ENCODE measurements at places on chromosomes 13 and 19.

DNA sequence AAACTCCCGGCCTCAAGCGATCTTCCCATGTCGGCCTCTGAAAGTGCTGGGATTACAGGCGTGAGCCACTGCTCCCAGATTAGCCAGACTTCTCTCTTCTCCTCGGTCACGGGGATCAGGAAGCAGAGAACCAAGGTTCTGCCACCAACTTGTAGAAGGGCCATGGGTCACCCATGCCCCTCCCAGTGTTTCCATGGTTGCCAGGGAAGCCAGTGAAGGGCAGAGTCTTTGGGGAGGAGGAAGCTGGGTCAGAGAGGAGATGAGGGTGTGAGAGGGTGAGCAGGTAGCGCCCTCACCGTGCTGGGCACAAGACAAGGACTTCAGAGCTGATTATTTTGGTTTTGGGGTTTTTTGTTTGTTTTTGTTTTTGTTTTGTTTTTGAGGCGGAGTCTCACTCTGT is 77.1 kb downstream of the GNG7 start:
- DNase-seq: no peak

DNA sequence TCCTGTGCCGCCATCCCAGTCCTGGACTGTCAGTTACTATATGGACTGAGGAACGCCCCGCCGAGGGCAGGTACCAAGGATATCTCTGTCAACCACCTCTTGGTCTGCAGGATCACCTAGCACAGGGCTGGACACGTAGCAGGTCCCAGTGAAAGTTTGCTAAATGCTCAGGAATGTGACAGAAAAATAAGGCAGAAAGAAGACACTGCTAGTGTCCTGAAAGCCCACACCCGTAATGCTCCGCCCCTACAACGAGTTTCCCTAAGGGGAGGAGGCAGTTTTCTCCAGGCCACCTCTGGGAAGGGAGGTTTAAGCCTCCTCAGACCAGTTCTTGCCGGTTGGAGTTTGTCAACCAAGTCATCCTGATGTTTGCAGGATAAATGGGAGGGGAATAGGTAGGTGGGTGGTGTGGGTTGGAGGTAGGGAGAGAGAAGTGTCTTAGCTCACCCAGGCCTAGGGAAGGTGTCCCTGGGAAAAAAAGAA is 1.7 kb upstream of the SERTAD3 start:
- no peak for DNase-seq

GRCh38 chr13:71089056-71089455 is 777.9 kb downstream of the DACH1 start:
- DNase-seq: no peak

DNA sequence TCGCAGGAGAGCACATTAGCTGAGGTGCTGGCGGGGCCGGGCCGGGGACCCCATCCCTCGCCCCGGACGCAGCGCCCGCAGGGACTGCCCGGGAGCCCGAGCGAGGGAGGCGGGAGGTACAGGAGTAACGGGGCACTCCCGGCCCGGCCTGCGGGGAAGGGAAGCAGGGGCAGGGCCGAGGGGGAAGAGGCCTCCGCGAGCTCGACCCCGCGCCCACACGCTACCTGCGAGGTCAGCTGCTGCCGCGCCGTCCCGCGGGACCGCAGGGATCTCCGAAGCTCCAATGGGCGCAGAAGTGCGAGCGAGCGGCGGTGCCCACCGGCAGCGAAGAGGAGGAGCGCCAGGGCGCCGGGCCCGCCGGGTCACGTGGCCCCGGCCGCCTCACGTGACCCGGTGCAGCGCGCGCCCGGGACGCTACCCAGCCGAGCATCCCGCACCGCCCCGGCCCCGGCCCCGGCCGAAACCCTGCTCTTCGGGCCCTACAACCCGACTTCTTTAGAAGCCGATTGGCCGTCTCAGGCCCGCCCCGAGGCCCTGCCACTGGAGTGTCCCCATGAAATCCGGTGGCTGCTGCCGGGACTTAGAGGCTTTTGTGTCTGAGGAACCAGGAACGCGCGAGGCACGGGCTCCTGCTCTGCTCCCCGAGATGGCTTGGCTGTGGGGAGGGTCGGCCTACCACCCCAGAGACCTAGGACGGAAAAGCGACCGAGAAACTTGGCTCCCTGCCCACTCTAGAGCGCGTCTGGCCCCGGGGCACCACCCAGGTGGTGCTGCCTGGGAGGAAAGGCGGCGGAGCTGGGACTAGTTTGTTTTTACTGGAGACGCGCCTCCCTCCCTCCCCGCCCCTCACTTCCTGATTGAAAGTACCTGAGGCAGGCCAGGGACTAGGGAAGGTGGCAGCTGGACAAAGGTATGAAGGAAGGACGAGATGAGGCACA is at the start of gene RCBTB1:
Gene RCBTB1, minus strand, starts transcription at position 339 of the 938 bp plus-strand sequence. CDS start 18,279 bp downstream, outside the sequence.
- DNase-seq: peak; percentile 98

GRCh38 chr19:9986787-9987281 is 23.5 kb downstream of the COL5A3 start:
- DNase-seq: no peak

- peak; percentile 95 for DNase-seq
Observed at GRCh38 chr19:12092065-12092867, 27.7 kb downstream of the ZNF844 start.

DNA sequence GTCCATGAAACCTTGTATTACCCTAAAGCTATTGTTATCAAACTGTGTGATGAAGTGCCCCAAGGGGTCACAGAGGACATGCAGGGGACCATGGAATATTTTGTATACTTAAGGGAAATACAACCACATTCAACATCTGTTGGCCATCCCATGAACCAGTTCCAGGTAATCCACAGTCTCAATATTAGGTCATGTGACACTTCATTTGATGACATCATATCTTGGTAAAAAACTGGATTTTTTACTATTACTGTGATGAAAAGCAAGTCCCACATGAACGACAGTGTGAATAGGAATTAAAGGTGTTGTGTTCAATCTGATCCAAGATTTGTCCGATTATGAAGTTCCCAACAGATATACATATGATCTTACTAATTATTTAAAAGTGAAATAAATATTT is 355.2 kb downstream of the IRS2 start:
- no peak for DNase-seq

- no peak for DNase-seq
Observed at GRCh38 chr19:55273978-55274707, 5.8 kb downstream of the HSPBP1 start.

GRCh38 chr13:83877651-83878355 is 4.5 kb downstream of the SLITRK1 start:
- DNase-seq: peak; percentile 66

DNA sequence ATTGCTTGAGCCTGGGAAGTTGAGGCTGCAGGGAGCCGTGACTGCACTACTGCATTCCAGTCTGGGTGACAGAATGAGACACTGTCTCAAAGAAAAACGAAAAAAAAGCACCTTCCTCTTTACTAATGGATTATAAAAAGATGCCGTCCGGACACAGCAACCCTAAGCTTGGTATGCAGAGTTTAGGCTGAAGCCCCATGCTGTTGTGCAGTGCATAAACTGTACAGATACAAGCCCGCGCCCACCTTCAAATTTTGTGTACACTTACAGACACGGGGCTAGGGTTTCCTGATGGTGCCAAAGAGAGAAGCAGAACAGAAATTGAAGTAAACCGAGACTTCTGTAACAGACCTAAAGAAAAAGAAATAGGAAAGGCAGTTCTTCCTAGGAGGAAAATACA is 9.0 kb downstream of the LPAR6 start:
- DNase-seq: no peak

- DNase-seq: no peak
Observed at GRCh38 chr13:96994017-96994857, at the start of gene OXGR1. OXGR1 (minus strand) TSS chr13:96994476; CDS start chr13:96987759, 6,717 bp downstream.

DNA sequence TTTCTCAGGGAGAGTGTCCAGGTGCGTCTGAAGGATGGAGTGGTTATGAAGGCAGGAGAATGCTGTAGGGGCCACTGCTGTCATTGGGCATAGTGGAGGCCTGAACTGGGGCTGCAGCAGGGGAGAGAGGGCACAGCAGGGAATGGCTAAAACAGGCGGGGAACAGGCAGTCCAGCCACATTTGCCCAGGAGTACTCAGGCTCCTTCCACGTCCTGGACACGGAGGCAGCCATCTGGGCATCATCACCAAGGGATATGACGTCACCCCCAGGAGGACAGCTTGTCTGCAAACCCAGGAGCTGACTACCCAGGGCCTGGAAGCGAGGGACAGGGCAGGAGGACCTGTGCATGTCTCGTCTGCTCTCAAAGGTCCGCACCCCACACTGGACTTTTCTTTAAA is 22.2 kb downstream of the VSTM2B start:
- DNase-seq: no peak

GRCh38 chr13:27004326-27004725 is 167.3 kb downstream of the USP12 start:
- DNase-seq: no peak

DNA sequence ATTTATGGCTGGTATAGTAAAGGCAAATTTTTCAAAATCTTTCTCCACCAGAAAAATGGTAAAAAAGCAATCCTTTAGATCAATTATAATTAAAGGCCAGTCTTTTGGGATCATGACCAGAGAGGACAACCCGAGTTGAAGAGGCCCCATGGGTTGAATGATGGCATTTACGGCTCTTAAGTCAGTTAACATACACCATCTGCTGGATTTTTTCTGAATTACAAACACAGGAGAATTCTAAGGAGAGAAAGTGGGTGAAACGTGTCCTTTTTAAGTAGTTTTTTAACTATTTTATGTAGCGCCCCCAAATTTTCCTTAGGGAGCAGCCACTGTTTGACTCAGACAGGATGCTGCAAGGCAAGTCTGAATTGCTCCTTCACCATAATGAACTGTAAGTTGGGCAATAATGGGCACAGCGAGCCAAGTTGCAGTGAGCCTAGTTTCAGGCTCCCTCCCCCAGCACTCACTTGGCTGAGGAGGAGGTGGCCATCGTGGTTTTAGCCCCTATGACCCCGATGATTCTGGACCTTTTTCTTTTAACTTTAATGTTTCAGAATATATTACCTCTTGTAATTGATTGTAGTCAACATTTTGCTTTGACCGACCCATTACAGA is 13.6 kb upstream of the ZNF611 start:
- DNase-seq: peak; percentile 46

- no peak for DNase-seq
Observed at GRCh38 chr19:46155237-46155636, 7.2 kb downstream of the IGFL2 start.

DNA sequence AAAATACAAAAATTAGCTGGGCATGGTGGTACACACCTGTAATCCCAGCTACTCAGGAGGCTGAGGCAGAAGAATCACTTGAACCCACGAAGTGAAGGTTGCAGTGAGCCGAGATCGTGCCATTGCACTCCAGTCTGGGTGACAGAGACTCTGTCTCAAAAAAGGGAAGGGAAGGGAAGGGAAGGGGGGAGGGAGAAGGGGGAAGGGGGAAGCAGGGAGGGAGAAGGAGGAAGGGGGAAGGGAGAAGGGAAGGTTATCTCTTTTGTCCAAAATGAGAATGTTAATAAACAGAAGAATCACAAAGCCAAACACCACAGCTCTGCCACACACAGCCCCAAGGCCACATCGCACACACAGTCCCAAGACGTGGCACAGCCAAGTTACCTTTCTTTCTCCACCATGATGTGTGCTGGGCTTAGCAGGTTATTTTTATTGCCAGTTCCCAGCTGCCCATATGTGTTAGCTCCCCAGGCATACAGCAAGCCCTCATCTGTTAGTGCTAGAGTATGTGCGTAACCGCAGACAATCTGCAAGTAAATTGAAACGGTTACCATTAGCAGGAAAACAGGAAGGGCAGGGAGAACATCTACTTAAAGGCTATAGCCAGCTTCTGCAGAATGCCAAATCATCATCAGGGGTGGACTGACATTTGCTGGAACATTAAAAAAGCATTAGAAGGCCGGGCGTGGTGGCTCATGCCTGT is 34.3 kb downstream of the RCBTB1 start:
- DNase-seq: no peak

- DNase-seq: no peak
Observed at GRCh38 chr13:99014522-99014921, 36.7 kb upstream of the DOCK9 start.

DNA sequence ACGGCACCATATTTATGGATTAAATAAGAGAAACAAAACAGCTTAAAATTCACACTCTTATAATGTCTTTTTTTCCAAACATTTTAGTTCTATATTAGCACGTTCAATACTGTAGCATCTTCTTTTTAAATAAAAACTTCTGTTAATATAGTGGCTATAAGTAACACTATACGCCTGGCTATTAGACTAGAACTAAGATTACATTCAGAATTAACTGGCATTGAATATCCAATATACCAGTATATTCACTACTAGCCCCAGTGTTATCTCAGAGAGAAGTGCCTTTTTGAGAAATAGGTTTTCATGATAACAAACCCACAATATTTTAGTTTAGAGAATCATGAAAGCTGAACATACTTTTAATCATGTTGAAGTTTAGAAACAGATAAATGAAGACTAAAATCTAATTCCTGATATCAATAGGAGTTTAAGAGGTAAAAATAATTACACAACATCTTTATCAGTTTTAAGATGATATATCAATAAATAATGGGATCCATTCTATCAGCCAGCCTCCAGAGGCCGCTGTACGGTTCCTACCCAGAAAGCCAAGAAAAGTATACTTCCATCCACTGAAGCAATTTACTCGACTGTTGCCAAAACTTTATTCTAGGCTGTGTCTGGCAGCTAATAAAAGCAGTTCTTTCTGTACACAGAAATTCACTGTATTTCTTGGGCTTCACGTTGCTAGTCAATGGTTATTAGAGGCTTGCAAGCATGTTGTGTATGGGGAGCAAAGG is 1113.4 kb upstream of the MIR17HG start:
- no peak for DNase-seq

DNA sequence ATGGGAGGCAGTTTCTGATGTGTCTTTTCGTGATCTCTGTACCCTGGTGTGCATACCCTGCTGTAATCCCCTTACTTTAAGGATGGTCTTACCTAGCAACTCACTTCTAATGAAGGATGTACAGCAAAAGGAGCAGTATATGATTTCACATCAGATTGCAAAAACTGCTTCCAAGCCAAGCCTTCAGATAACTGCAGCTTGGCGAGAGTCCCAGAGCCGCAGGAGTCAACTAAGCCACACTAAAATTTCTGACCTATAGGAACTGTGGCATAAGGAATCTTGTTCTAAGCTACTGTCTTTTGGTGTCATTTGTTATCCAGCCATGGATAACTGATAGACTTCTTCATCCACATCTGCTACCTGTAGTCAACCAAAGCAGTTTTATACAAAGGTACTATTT is 496.7 kb downstream of the GPC6 start:
- no peak for DNase-seq

All from D341Med (cell line).